ENCODE measurements at places on chromosomes 3 and 15.

- H3K27me3 ChIP-seq, result peaks cover 26% of the 10 kb centered on the region
- no peaks in the 10 kb centered on the region for H3K4me1 ChIP-seq
- no peak overlapping the region for H3K4me3 ChIP-seq
- no peak overlapping the region for H3K27ac ChIP-seq
Measured at GRCh38 chr3:71936681-71937080, 151.7 kb upstream of the PROK2 start.

GRCh38 chr3:25904206-25904605 lies 114.3 kb downstream of the OXSM start:
- no peak overlapping the region for H3K4me3 ChIP-seq
- no peaks in the 10 kb centered on the region for H3K4me1 ChIP-seq
- no peaks in the 10 kb centered on the region for H3K27me3 ChIP-seq
- H3K27ac ChIP-seq, result no peak overlapping the region

GRCh38 chr3:102415553-102415952 lies 19.3 kb upstream of the ZPLD1 start:
- peak overlapping the region; percentile 25 for H3K4me3 ChIP-seq
- H3K27ac ChIP-seq, result no peak overlapping the region
- H3K4me1 ChIP-seq, result no peaks in the 10 kb centered on the region
- DNase-seq, result no peak
- H3K36me3 ChIP-seq, result no peaks in the 10 kb centered on the region

- no peak overlapping the region for H3K27ac ChIP-seq
- peaks cover 5% of the 10 kb centered on the region for H3K4me1 ChIP-seq
- no peak overlapping the region for H3K4me3 ChIP-seq
- H3K27me3 ChIP-seq, result no peaks in the 10 kb centered on the region
Measured at GRCh38 chr3:108137460-108137814, 46.6 kb upstream of the CD47 start.

- no peaks in the 10 kb centered on the region for H3K27me3 ChIP-seq
- peaks cover 40% of the 10 kb centered on the region for H3K36me3 ChIP-seq
- no peak for DNase-seq
- no peak overlapping the region for H3K4me3 ChIP-seq
- H3K4me1 ChIP-seq, result peaks cover 19% of the 10 kb centered on the region
Measured at GRCh38 chr15:69450968-69451695, 1.5 kb upstream of the RPLP1 start.

DNA sequence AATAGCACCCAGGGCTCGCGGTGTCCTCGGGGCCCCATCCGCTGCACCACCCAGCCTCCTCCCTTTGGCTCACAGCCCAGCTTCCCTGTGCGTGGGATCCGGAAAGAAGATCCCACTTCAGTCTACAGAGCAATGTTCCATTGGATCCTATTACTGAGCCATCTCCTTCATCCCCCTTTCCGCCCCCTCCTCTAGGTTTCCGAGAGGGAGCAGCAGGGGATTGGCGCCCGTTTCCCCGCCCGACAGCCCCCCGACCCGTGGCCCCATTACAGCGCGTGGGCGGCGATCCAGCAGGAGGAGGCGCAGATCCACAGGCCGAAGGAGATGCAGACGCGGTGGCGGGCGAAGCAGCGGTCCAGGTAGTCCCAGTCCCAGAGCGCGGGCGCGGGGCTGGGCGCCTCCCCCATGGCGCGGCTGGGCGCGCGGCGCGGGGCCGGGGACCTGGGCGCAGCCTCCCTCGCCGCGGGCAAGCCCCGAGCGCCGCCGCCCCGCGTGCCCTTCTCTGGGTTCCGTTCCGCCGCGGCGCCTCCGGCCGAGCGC lies 340 bp downstream of the TMEM44 start:
- peak overlapping the region; percentile 51 for H3K27ac ChIP-seq

GRCh38 chr3:177295116-177295515 lies 97.8 kb upstream of the TBL1XR1 start:
- no peak for DNase-seq
- H3K4me1 ChIP-seq, result peaks cover 2% of the 10 kb centered on the region
- no peaks in the 10 kb centered on the region for H3K36me3 ChIP-seq
- H3K27me3 ChIP-seq, result no peaks in the 10 kb centered on the region

DNA sequence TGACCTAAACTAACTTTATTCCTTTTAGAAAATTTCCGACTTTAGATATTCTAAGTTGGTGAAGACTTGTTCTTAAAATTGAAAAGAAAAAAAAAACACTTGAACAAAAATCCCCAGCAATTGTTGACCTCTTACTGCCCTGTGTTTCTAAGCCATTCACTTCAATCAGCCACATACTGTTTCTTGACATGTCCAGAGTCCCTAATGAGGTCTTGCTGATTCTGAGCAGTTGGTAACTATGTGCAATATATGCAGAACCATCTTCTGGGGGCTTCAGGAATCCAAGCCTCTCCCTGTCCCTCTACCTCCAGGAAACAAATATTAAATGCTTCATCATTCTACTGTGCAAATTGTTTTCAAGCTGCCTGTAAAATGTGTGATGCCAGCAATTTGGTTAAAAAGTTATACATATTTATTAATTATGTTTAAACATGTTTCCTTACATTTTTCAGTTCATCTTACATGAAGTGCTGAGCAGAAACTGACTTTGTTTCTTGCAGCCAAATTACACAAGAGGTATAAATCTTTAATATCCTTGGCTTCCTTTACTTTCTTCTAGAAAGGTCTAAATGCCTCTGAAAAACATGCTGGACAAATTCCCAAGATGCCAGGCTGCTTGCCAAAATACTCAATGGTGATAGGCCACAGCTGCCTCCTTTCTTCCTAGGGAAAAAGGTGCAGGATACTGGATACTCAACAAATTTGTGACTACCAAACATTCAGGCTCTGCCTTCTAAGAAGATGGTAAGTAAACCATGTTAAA lies 19.8 kb upstream of the GYG1 start:
- H3K4me3 ChIP-seq, result no peak overlapping the region
- H3K27ac ChIP-seq, result no peak overlapping the region
- peak; percentile 58 for DNase-seq
- no peaks in the 10 kb centered on the region for H3K4me1 ChIP-seq

DNA sequence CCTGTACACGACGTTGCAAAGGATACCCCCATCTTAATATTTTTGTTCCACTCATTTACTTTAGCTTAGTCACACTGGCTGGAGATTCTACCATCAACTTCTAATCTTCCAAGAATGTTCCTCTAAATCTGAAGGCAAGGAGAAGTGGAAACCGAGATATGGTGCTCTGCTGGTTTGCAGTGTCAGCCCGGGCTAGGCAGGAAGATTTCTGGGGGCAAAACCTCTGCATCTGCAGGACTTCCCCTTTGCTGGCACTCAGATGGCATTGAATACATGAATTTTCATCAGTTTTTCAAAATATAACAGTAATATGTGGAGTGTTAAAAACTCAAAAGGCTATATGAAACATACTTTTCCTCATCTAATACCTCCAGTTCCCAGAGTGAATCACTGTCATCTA lies 240.4 kb downstream of the RPLP1 start:
- H3K36me3 ChIP-seq, result no peaks in the 10 kb centered on the region
- H3K27ac ChIP-seq, result no peak overlapping the region
- no peaks in the 10 kb centered on the region for H3K4me1 ChIP-seq
- H3K4me3 ChIP-seq, result no peak overlapping the region
